ENCODE measurements at places on chromosomes 16 and 17.

DNA sequence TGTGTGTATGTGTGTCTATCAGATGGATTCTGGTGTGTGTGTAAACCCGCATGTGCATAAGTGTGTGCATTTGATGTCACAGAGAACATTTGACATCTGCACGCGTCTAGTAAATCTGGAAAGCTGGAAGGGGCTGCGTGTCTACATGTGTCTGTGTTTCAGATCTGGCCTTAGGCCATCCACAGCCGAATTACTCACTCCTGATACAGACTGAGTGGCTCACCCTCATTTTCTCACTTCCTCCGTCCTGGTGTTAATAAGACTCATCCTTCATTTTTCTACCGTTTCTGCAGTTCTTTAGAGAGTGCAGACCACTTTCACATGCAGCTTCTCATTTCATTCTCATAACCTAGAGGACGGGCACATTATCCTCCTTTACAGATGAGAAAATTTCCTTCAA lies 491.6 kb downstream of the CDH13 start:
- no peak for DNase-seq

GRCh38 chr16:54870151-54870550 lies 60.5 kb upstream of the IRX5 start:
- DNase-seq = no peak

GRCh38 chr17:31074772-31075555 lies 19.8 kb upstream of the NF1 start:
- DNase-seq = no peak

DNA sequence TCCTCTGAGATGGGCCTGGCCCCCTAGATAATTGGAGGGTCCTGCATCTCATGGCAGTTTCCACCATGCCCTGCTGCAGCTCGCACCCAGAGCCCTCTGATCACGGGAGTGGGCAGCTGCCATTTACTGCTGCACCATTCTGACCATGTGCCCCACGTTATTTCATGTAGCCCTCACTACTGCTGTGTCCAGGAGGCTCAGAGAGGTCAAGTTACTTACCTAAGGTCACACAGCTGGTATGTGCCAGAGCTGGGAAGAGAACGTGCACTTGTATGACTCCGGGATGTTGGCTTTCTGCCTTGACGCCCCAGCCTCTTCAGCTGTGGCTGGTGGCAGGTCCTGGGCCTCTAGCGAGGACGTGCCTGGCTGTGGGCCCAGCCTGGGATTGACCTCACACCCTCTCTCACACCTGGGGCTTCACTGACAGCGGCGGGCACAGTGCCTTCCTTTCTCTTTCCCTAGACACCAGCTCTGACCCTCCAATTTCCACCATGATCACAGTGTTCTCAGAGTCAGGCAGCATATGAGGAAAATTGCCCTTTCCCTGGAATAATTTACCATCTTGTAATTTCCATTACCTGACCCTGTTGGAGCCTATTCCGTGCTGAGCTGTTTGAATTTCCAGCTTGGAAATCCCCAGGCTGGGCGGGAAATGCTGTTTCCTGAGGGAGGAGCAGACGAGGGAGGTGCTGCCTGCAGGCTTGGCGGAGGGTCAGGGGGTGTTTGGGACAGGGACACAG lies 18.5 kb upstream of the DOC2B start:
- no peak for DNase-seq

- DNase-seq = no peak
Observed at GRCh38 chr17:5823219-5823618, 238.9 kb upstream of the NLRP1 start.

GRCh38 chr17:79781736-79782575 lies 4.0 kb downstream of the CBX2 start:
- DNase-seq = no peak

DNA sequence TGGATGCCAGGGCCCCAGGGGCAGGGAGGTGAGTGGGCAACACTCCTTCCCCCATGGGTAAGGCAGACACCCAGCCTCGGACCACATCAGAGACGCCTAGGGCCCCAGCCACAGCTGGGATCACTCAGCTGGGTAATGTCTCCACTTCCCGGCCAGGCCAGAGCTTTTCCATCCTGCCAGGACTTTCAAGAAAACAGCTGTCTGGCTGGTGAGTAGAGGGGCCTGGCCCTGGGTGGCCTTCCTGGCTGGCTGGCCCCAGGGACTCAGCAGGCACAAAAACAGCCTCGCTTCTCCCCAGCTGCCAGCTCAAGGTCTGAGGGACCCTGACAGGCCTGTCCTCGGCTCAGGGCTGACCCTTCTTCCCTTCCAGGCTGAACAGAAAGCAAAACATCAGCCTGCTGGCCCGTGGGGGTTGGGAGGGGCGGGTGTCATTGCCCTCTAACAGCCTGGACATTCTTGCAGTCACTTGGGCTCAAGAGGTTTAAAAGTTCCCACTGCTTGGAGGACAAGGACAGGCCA lies 45.3 kb upstream of the JPH3 start:
- no peak for DNase-seq

DNA sequence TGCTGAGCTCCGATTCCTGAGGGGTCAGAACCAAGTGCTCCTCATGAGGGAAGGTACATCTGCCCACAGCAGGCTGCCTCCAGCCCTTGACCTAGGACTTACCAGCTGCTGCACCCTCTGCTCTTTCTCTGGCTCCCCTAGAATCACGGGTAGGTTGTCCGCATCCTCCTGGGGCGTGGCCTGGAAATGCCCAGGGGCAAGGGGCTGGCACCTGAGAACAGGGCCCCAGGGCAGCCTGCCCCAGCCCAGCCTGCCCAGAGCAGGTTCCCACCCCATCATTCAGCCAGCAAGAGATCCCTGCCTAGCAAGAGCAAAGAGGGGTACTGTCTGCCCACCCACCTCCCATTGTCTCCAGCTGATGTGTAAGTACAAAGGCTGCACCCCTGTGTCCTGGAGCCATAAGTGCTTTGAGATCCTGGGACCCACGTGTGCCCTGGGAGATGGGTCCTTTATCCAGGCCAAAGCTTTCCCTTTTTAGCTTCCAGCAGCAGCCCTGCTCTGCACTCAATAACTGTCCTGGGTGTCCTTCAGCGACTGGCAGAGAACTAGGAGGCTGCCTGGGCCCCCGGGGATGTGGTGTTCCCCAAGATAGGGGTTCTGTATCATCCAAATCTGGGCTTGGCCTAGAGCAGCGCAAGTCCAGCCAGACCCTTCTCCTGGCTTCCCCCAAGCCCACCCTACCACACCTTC lies 5.1 kb downstream of the TSPOAP1 start:
- no peak for DNase-seq

GRCh38 chr17:18270046-18270931 lies 9.8 kb downstream of the MIEF2 start:
- no peak for DNase-seq

GRCh38 chr16:82459580-82460256 lies 167.1 kb upstream of the CDH13 start:
- DNase-seq = no peak

Measured in stimulated activated CD8-positive, alpha-beta memory T cell treated with anti-CD3 and anti-CD28 coated beads, Interleukin-2, amount 100 ng/mL, for 1 hour (primary cell).